ENCODE measurements at places on chromosomes 7 and 10.

GRCh38 chr7:128855559-128855958 is 7.1 kb upstream of the ATP6V1F start:
- no peak for DNase-seq

DNA sequence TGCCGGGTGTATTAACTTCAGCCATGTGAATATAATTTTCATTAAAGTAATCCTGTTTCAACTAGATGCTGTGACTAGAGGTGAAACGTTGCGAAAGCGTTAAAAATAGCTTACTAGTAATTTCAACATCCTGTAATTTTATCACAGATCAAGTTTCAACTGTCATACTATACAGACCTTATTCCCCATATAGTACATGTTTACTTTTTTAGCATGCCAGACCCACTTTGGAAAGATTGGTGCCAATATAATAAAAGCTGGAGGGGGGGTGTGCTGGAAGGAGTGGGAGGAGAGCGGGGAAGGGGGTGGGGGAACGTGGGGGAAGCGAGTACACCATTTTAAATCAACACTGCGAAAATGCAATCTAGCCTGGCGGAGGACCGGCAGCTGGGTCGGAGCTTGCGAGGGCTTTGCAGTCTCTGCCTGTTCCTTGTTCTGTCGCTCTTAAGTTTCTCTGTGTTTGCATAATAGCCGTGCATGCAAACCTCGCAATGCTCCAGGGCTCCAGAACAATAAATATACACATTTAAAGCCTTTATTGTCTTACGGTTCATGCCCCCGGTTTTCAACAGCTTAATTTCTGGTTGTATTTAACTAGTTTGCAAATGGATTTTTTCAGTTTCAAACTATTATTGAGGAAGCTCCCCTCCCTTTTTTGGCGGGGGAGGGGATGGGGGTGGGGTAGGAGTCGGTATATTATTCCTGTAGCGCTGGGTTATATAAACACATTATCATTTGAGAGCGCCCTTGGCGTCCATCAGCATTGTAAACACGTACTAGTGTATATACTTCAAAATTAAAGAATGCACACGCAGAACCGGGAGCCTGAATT is 1.3 kb upstream of the ARID5B start:
- peak; percentile 44 for DNase-seq

DNA sequence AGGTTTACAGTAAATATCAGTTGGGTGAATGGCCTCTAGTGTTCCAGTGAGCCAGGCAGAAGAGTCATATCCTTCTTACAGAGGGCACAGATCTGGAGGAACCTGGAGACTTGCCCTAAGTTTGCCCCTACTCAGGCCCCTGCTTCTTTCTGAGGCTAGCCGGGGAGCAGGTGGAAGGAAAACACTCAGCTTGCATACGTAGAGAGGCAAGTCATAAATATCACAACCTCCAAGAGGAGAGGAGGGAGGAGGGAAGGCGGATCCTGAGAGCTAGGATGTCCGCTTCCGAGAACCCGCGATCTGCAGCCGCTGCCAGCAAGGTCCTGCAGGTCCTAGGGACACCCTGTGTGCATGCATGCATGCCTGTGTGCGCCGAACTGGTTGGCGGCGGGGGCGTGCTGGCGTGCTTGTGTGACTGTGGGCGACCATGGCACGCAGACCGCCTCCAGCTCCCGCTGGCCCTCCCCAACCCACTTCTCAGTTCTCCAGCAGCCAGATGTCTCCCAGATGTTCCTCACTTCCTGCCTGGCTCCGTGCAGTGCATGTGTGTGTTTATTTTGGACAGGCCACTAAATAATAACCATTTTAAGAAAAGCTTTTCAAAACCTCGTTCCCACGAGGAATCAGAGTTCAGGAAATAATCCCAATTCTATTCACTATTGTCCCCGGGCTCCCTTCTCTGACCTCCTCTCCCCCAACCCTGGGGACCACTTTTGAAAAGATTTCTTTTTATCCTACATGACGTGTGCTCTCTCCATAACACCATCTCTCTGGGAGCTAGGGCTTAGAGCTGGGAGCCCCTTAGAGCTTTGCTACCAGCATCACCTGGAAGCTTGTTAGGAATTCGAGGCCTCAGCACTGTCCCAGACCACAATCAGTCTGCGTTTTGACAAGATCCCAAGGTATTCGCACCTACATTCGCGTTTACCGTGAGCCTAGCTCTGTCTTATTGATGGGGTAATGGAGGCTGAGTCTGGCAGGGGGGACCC is 32.4 kb downstream of the UNC5B start:
- no peak for DNase-seq

DNA sequence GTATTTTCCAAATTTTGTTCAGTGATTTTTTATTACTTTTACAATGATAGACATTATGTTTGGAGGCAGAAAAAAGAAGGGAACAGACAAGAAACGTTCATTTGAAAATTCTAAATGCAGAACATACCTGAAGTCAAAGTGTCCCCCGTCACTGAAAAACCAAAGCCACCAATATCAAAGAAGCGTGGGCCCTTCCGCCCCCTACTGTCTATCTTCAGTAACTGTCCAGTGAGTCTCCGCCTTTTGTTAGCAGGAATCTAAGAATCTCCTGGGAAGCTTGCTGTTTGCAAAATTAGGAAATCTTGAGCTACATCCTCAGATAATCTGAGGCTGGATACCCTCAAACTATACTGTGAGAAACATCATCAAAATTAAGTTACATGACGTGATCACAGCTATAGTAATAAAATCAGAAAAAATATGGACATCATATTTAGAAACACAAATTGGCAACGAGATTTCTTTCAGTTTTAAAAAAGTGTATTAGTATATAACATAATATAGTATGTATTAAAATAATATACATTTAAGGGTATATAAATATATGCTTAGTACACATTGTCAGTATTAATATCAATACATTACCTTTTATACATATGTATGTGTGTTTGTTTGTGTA is 169.3 kb upstream of the AKR1E2 start:
- peak; percentile 71 for DNase-seq

DNA sequence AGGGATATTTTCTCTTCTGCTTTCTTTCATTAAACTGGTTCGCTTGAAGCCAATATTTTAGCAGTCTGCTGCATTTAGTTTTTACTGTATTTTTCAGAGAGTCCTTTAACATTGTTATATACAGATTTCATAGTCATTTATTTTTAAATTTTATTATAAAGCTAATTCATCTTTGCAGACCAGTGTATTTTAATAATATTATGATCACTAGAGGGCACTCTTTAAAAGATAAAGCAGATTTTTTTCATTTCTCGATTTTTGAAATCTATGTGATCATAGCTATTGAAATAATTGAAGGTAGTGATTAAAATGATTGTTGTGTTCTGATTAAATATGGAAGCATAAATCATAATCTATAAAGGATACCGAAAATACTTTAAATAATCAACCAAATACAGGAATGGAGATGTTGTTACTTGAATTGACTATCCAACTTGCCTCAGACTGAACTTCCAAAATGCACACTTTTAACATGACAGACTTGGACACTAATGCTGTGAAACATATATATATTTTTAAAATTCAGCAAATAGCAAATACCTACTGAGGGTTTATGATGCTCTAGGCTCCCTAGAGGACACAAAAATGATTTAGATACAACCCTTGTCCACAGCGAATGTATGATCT is 35.2 kb downstream of the ST7 start:
- no peak for DNase-seq

GRCh38 chr10:120744040-120744439 is 107.1 kb upstream of the WDR11 start:
- no peak for DNase-seq

DNA sequence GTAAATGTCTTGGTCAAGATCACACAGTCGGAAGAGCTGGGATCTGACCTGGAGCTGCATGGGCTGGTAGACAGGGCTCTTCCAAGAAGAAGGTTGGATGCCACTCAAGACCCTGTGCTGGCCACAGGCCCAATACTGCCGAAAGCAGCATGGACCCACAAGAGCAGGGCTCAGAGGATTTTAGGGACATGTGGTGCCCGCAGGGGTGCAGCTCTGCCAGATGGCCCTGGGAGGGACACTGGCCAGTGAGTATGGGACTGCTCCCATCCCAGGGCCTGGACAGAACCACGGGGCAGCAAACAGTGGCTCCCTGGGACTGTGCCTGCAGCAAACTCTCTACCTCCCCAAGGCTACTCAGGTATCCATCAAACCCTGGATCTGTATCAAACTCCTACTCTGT is 12.4 kb downstream of the MAT1A start:
- DNase-seq, result no peak

- DNase-seq, result peak; percentile 88
Measured at GRCh38 chr10:99993701-99994689, 15.8 kb downstream of the DNMBP start.

DNA sequence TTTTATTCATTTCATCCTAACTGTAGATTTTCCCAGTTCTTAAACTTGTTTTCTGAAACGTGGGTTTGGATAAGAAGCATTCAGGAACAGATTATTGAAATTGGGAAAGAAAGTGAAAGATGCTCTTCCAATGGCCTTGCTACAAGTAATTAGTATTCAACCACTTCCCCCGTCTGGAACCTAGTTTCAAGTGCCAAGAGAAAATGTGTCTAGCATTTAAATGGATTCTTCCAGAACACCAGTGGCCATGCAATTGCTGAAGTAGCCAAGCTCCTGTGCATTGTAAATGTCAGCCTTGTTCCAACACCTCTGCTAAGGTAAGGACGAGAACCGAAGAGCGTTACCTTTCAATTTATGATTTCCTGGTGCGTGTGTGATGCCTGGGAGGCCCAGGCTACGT is 68.2 kb downstream of the PFKFB3 start:
- DNase-seq, result no peak

DNA sequence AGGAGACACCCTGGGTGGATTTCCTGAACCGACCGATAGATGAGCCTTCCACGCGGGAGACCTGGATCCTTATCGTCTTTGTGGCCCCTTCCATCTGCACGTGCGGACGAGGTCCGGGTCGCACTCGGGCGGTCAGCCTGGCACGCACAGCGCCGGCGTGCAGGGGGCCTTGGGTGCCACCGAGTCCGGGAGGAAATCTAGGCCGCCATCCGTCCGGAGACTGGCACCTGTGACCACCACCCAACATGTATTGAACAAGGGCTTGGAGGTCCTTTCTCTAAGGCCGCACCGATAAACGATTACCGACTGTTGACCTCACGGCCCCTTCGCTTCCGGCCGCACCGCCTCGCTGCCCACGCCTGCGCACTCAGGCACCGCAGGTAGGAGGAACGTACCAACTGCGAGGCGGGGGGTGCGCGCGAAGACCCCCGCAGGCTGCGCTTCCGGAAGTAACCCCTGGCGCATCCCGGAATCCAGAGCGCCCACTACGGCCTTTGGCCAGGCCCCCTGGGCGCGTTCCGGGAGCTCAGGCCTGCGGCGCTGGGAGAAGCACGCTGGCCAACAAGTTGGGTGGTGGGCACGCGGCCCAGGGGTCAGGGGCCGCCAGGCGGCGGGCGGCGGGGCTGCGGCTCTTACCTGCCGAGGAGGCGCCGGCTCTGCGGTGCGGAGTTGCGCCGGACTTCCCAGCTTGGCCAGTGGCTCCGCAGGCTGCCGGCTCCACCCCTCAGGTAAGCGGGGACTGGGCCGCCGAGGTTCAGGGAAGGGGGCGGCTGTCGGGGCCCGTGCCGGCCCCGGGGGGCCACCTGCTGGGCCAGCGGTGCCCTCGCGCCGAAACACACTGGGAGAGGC is at the start of the genes ACTR3C and LRRC61:
Gene ACTR3C (minus strand): TSS at position 713 of the 849 bp plus-strand sequence. CDS start 28,249 bp downstream, outside the sequence.
Gene LRRC61 (plus strand): TSS at position 523 of the 849 bp plus-strand sequence. CDS start 13,507 bp downstream, outside the sequence.
- DNase-seq, result peak; percentile 48

DNA sequence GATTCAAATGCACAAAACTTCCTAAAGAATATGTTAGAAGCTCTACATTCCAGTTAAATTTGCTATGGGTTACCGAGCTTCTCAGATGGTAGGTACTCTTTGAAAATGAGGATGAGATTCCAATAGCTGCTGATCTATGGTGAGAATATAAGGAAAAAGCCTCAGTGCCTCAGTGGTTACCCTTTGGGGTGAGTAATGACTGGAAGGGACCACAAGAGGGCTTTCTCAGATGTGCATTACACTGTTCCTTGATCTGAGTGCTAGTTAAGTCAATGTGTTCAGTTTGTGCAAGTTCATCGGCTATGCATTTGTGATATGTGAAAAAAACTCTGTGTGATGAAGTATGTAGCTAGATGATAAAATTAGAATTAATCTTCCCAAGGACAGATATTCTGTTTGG is 3.5 kb downstream of the NRCAM start:
- peak; percentile 41 for DNase-seq

- no peak for DNase-seq
Measured at GRCh38 chr10:6530211-6530840, 49.8 kb downstream of the PRKCQ start.

DNA sequence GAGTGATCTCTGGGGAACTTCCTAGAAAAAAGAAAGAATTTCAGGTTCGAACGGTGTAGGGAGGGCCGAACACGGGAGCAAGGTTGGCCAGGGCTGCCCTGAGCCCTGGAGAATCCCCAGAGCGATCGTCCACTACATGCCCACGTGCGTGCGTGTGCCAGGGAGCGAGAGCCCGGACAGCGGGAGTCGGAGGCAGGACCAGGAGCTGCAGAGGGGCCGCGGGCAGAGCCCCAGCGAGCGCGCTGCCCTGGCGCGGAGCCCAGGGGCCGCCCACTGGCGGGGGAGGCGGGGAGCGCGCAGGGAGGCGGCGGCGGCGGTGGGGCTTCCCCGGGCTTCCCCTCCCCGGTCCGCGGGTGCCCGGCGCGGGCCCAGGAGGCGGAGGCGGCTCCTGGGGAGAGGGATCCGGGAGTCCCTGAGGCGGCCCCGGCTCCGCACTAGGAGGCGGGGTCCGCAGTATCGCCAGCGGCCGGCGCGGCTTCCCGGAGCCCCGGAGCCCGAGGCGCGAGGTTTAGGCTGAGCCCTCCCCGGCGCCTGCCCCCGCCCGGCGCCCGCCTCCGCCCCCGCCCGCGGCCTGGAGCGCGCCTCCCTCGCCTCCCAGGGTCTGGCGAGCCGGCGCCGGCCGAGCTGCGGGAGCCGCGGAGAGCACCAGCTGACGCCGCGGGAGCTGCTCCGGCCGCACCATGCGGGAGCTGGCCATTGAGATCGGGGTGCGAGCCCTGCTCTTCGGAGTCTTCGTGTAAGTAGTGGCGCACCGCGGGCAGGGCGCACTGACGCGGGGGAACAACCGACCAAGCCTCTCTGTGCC is at the start of gene PLPP4:
Gene PLPP4 (plus strand): TSS at position 602 of the 805 bp plus-strand sequence. CDS start 79 bp downstream, at position 681.
- peak; percentile 79 for DNase-seq

DNA sequence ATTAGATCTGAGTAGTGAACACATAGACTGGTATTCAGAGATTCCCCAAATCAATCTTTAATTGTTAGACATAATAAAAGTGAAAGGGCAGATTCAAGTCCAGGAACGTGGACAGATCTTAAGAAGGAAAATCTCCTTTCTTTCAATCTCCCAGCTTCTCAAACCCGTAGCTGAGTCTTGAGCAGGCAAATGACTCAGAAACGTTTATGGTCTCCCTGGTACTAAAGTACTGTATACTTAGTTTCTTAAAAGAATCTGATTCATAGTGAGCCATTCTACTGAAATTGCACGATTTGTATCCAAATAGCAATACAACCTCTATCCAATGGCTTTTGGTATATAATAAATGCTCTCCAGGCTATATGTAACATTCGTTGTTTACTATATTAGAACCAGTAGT is 140.4 kb upstream of the RHEB start:
- DNase-seq, result no peak

All from erythroblast (primary cell).